ENCODE measurements at places on chromosomes 11 and 22.

DNA sequence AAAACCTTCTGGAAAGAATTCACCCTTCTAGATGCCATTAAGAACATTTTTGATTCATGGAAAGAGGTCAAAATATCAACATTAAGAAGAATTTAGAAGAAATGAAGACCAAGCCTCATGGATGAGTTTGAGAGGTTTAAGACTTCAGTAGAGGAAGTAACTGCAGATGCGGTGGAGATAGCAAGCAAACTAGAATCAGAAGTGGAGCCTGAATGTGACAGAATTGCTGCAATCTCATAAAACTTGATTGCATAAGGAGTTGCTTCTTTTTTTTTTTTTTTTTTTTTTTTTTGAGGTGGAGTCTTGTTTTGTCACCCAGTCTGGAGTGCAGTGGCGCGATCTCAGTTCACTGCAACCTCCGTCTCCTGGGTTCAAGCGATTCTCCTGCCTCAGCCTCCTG is 51.6 kb downstream of the MS4A13 start:
- no peak for DNase-seq

GRCh38 chr11:725624-726202 is 19.7 kb downstream of the EPS8L2 start:
- no peak for DNase-seq

GRCh38 chr11:123076484-123076883 is 14.5 kb upstream of the HSPA8 start:
- no peak for DNase-seq

DNA sequence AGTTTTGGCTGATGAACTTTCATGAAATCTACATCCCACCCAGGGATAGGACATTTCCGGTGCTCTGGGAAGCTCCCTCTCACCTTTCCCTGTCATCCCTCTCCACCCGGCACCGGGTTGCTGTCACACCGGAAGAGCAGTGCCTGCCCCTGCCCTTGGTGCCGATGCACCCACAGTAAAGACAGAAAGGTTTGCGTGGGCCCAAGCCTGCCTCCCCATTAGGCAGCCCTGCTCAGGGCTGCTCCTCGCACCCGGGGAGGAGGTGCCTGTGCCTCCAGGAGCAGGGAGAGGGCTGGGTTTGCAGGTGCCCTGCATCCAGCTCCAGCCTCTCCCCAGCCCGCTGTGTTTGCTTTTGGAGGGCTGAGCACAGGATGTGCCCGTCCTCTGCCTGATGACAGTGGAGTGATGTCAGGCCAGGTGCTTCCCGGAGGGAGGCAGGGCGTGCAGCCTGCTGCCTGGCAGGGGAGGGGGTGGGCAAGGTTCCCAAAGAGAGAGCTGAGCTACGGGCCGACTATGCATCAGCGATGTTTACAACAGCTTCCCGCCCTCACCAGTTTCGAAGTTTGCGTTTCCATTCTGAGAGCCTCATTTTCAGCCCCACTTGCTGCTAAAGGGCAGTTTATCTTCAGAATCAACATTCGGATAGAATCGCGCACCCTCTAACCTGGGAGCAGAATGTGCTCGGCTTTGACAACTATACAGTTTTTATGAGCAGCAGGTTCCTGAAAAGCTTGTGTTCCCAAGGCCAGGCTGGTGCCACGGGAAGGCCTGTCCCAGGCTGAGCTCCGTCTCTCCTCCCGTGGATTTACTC is 83.2 kb upstream of the CLDN5 start:
- DNase-seq: no peak

DNA sequence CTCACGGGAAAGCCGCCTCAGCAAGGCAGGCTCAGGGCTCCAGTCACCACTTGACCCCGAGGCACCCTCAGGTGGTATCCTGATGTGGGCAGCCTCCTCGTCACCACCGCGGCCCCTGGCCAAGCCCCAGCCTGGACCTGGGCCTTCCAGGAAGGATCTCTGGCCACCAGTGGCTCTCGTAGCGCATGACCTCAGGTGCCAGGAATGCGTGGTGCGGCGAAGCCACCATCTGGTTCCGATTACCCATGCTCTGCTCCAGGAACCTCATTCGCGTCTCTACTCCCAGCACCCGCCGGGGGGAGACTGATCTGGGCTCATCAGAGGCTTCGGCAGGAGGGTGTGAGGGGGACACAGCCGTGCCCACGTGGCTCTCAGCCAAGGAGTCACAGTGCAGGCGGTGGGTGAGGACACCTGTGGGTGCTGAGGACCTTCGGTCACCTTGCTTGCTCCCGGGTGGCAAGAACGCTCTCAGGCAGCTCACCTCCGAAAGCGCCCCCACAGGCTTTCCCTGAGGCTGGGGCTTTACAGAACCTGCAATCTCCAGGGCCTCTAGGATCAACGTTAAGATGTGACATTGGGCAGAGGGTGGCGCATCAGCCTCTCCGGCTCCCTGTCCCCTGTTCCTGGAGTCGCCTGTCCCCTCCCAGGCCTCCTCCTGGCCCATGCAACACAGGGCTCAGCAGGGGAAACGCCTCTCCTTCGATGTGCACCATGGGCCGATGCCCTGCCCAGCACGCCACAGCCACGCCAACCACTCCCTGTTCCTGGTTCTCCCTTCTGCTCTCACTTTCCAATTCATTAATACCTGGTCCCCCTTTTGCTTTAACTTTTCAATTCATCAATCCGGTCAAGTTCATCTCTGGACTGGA is 39.0 kb downstream of the TBX1 start:
- no peak for DNase-seq

DNA sequence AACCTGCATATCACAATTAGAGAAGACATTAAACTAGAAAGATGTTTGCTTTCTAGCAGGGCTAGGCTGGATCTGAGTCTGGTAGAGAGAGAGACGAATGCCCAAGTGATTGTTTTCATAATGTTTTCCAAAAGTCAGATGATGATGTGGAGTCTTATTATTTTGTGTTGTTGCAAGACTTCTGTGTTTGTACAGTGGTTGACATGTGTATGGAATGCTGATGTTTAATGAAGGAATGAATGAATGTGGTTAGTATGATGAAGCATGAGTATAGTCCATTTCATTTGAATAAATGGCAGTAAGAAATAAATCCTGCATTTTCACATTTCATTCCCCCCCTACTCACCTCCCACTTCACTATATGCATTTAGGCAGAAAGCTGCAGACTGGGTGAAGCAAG is 69.6 kb downstream of the PPP2R1B start:
- no peak for DNase-seq

DNA sequence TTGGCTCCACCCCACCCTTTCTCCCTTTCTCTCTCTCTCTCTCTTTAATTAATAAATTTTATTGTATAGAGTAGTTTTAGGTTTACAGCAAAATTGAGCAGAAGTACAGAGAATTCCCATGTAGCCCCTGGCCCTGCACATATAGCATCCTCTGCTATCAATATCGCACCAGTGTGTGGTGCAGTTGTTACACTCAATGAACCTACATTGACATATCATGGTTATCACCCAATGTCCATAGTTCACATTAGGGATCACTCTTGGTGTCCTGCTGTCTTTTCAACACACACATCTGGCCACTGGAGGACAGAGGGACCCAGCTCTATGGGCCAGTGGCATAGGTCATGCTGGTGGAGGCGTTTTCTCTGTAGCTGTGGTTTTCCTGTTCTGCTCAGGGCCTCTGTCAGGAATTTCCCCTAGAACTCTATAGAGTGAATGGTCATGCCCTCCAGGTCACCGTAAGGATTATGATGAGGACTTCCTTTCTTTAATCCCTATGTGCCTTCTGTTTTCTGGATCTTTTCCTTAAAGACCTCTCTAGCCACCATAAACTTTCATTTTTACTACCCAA is 98.2 kb upstream of the NAV2 start:
- DNase-seq: no peak

All from HAP-1 (cell line).